Stimulated activated CD4-positive, alpha-beta T cell treated with anti-CD3 and anti-CD28 coated beads, TNF-alpha, amount 100 ng/mL, for 1 hour (primary cell): ENCODE measurements at places on chromosomes 11 and 22.
A peak's percentile ranks its signal among the peaks of the same experiment; 100 is the strongest.

DNA sequence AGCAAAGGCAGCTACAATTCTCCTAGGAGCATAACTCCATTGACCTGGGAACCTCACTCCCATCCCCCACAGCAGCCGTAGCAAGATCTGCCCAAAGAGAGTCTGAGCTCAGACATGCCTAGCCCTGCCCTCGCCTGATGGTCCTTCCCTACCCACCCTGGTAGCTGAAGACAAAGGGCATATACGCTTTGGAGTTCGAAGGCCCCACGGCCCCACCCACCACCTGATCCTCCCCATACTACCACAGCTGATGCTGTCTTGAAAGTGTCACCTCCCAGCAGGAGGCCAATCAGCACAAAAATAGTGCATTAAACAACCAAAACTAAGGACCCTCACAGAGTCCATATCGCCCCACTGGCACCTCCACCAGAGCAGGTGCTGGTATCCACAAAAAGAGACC, 22.6 kb upstream of the GNAZ start:
- DNase-seq: no peak

- DNase-seq: no peak
Observed at GRCh38 chr11:91871048-91871447, 353.6 kb upstream of the FAT3 start.

- DNase-seq: no peak
Observed at GRCh38 chr11:74992852-74993251, 4.1 kb downstream of the NEU3 start.

DNA sequence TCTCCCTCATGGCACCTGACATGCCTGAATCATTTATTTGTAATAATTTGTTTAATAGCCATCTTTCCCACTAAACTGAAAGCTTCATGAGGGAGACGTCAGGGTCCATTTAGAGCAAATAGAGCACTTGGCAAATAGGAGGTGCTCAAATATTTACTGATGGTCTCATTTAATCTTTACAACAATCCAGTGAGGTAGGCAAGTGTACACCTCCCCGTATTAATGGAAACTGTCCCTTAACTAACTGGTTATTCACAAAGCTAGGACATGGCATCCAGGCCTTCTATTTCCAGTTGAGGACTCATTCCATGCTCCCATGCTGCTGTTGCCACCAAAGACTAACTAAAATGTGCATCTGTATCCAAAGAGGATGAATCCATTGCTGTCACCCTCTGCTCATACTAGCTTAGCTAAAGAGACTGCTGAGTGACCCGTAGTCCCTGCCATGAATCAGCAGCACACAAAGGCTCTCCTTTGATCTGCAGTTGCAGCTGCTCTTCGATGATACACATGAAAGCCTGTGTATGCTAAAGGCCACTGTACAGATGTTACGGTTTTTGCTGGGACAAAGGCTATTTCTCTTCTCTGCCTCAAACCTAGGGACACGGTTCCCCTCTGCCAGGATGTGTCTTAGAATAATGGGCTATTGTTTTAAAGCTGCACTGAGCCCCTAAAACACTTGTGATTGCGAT, 82.6 kb downstream of the RAB30 start:
- DNase-seq: no peak

GRCh38 chr11:75697906-75698581, 19.6 kb upstream of the MOGAT2 start:
- DNase-seq: no peak

GRCh38 chr11:68684385-68685356, at the start of gene GAL:
Gene GAL, plus strand, starts transcription at chr11:68684544. Its CDS starts 380 bp downstream, at chr11:68684924.
- DNase-seq: peak; percentile 8

DNA sequence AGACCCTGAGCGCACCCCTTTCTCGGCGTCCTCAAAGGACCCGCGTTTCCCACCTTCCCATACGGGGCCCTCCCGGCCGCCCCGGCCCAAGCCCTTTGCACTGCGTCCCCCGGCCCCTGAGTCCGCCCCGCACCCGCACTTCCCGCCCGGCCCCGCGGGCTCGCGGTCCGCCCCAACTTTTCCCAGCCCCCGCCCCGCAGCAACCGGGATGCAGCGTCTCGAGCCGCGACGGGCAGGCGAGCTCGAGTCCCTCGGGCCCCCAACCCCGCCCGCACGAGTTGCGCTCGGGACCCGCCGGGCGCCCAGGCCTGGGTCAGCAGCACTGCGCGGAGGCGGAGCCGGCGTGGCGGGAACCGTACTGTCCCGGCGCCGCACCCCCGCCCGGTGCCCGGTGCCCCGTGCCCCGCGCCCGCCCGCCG, 371 bp downstream of the SMCO4 start:
- no peak for DNase-seq
